ENCODE measurements at places on chromosomes 3 and 15. TPM values are rescaled to one million over a fixed set of nuclear protein-coding genes. Genes with fewer than 3 reads are reported as not detected.

GRCh38 chr3:195863121-195864061 is 45.0 kb downstream of the TNK2 start:
- DNase-seq, result peak; percentile 30

GRCh38 chr3:53080612-53081205 is 34.8 kb upstream of the SFMBT1 start:
- DNase-seq, result no peak

Gene TRAT1
- 169 TPM for total RNA-seq

- no peak for DNase-seq
These were observed 14.6 kb upstream of the ATP10A start for GRCh38 chr15:25877681-25878080.

Gene DPPA2
- total RNA-seq, result not detected

DNA sequence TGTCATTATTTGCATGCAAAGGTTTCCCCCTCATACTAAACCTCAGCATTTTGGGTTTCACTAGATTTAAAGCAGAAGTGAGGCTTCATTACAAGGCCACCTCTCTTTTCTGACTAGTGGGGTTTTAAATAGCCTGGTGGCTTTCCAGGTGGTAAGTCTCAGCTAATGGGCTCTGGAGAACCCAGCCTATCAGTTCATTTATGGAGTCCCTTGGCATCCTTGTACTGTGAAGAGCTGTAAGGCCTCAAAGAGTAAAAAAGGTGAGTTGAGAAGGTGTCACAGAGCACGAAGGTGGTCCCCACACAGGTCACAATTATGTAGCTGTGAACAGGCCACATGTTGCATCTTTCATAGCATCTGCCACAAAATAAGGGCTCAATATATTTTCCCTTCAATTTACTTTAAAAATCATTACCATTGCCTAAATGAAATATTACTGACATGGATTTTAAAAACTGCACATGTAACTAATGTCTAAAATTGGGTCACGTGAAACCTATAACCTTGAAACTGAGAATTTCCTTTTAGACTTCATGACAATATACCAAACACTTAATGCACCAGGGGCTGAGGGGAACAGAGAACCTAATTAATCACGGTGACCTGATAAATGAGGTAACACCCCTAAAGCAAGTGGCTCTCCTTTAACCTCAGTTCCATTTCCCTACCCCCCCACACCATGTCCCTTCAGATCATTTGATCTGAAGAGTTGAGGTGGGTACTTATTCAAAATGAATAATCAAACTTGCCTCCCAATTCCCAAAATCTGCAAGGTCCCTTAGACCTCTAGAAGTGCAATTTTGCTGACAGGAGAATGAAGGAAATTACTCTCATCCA is 1.3 kb downstream of the NGLY1 start:
- DNase-seq, result no peak

GRCh38 chr3:26622621-26623418 is at the start of gene LRRC3B:
Gene LRRC3B, plus strand, starts transcription at chr3:26622772. Its CDS starts 86,901 bp downstream, at chr3:26709673.
- no peak for DNase-seq

Gene MKRN3
- total RNA-seq, result 10.9 TPM

DNA sequence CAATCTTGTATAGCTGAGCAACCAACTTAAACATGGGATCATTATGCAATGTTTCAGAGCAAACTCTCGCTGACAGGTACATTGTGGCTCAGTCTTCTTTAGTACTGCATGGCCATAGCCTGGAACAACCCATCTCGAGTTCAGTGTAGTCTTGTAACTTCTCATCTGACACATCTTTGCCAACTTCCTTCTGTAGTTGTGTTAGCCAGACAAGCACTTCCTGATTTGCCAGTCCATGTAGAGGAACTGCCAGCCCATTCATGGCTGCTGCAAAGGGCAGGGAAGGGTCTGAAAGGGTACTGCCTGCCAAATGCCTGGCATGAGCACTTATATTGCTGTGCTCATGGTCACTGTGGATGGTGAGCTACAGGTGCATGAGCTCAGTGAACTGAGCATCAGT is 49.2 kb upstream of the CCDC54 start:
- no peak for DNase-seq

- DNase-seq, result no peak
These were observed 43.5 kb upstream of the SNRPA1 start for GRCh38 chr15:101338502-101339057.

DNA sequence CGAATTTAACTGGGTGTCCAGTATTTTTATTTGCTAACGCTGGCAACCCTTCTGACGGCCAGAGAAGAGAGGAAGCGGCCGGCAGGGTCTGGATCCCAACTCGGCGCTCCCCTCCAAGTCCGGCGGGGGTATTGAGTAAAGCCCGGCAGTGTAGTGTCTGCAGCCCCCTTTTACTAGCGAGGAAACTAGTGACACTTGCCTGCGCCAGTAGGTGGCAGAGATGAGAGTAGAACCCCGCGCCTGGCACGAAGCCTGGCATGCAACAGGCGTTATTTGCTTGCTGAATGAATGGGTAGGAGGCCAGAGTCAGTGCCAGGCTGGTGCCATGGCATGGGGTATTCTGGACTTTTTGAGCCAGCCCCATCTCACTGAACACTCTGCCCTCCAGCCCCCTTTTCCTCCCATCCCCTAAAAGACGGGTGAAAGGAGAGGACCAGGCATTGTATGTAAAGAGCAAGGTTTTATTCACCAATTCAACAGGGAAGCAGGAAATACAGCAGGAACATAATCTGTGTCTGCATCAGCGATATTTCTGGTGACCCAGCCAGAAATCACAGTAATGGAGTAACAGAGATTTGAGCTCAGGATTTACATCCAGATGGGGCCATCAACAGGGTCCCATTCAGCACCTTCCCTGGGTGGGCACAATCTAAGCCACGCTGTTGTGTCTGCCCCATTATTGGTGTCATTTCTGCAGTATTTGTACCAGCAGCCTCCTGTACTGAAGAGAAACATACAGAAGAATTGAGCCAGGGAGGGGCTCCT is 788 bp upstream of the WDR73 start:
- DNase-seq, result peak; percentile 81

DNA sequence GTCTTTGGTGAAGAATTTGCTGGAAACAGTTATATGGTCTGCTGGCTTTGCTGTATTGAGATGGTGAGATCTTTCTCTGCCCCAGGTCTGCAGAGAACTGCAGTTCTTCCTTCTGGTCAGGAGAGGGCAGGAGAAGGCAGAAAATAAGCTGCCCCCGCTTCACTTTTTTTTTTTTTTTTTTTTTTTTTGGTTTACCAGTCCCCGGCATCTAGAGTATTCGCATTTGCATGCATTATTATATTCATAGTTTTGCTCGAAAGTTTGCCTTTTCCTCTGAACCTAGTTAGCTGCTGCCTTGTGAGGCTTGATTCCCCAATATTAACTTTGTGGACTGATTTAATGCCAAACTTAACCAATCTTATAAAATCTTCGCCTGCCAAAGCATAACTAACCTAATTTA is 10.6 kb upstream of the PARL start:
- DNase-seq, result peak; percentile 58

Gene PLA2G4E
- not detected for total RNA-seq

Gene ACKR4
- total RNA-seq, result 0.17 TPM

DNA sequence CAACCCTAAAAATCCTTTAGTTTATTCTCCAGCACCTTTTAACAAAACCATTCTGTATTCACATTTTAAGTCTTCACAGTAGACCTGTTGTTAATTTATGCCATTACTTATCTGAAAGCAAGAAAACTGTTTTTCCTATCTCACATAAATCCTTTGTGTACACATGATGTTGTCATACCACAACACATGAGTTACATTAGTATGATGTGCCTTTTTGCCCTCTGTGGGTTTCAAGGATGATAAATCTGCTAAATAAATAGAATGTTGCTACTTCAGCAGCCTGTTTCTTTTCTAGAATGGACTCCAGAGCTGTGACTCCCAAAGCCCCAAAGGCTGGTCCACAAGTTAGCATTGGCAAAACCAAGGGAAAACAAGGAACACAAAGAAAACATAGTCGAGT is 151.6 kb downstream of the SERPINI1 start:
- DNase-seq, result no peak

DNA sequence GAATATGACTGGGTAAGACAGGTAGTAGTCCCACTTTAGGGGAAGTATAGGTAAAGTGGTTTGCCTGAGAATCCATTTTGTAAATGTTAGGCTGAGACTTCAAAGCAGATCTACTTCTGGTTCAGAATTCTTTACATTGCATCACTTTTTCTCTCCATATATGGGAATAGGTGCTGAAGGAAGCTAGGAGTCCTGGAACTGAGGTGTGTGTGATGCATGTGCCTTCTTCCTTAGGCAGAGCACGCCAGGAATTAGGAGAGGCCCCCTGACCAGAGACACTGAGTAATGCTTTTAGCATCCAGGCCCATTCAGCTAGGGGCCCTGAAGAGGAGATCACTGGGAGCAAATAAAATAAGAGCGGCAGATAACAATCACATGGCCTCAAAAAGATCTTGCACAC is 69.2 kb upstream of the DCP1A start:
- no peak for DNase-seq

GRCh38 chr15:80951941-80952340 is 37.7 kb downstream of the MESD start:
- DNase-seq, result no peak

DNA sequence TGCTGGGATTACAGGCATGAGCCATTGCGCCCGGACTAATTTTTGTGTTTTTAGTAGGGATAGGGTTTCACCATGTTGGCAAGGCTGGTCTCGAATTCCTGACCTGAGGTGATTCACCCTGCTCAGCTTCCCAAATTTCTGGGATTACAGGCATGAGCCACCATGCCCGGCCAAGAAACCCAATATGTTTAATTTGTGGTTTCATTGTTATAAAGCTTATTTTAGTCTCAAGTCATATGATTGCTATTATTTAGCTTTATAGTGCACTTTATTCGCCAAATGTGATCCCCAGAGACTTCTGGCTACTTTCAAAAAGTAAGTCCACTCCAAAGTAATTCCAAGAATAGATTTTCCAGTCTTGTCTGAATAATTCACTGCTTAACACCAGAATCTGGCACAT is 19.3 kb upstream of the SLC4A7 start:
- no peak for DNase-seq

Gene GOLGB1
- total RNA-seq, result 49.3 TPM

Gene ALG1L2
- total RNA-seq, result 1.5 TPM

- no peak for DNase-seq
These were observed 147.5 kb upstream of the NUDT16 start for GRCh38 chr3:131233900-131234668.

Gene ABCC5
- 42.6 TPM for total RNA-seq

DNA sequence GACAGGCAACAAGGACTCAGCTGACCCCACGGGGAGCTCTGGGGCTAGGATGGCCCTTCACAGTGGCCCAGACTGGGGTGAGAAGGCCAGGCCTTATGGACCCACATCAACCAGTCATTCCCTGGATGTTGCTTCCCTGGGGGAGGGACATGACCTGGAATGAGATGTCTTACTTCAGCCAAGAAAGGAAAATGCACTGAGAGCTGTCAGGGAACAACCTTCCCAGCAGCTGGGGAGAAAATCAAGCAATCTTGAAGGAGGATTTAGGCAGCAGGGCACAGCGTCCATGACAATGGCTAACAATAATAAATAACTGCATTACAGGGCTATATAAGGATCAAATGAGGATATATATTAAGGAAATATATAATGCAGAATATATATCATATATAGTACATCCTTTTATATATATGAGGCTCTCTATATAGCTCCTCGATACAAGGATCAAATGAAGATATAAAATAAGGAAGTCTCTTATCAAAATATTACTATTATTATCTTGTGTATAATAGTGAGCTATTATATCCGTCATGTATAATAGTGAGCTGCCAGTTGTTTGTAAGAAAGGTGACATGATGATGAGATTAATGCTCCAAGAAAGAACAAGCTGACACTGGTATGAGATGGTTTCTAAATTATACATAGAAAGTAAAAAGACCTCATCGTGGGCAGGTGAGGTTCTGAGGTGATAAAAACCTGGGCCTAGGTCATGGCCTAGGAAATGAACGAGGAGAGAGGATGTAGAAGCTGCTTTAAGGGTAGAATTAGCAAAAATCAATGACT is 117.8 kb upstream of the LIPC start:
- DNase-seq, result no peak

Gene RASL12
- not detected for total RNA-seq

Gene ROBO2
- not detected for total RNA-seq

GRCh38 chr3:53194210-53195065 is 33.4 kb downstream of the PRKCD start:
- no peak for DNase-seq

DNA sequence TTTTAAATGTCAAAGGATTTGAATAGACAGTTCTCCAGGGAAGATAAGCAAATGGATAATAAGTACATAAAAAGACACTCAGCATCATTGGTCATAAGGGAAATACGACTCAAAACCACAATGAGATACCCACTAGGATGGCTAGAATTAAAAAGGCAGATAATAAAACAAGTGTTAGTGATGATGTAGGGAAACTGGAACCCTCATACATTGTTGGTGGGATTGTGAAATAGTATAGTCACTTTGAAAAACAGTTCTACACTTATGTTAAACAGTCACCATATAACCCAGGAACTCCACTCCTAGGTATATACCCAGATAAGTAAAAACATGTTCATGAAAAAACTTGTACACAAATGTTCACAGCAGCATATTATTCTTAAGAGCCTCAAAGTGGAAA is 72.5 kb downstream of the GPR156 start:
- no peak for DNase-seq

DNA sequence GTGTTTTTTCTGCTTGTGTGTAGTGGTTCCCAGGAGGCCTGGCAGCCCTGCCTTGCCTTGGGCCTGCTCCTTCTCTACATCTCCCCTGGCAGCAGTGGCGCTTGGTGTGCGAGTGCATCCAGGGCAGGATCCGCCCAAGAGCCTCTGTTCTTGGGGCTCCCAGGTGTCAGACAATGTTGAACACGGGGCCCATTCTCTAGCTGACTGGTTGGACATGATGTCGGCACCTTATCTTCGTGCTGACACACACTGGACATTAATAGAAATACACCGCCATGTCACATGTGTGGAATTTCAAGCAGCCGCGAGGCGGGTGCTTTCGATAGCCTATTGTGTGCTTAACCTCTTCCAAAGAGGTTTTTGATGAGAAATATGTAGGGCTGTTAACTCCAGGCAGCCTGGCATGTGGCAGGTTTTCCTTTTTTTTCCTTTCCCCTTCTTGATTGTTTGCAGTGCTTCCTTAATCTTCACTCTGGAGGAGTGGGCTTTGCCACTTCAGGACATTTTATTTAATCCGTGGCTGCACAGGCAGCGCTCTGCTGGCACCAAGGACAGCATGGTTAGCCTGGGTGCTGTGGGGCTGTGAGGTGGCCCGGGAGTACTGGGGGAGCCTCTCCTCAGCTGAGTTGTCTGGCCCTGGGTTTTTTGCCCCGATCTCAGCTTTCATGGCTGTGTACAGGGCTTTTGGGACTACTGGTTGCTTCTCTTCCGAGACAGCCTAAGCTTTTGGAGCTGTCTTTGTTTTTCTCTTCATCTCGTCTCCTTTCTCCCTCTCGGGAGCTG is 42.5 kb downstream of the CHCHD6 start:
- no peak for DNase-seq

DNA sequence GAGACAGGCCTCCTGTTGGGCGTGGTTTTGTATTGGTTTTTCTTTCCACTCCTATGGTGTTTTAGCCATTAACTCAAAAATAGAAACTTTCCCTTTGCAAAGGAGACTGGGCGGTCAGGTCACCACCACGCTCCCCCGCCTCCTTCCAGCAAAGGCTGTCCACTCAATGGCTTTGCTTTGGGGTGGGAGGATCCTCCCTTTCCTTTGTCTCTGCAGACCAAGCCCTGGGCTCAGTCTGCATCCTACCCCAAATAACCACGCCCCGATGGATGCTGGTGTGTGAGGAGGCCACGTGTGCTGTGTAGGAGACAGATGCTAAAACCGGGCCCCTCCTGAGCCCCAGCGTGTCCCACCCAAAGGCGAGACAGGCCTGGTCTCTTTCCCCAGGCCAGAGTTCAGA is 68.5 kb downstream of the GRIP2 start:
- no peak for DNase-seq

All from CD4-positive, alpha-beta memory T cell (primary cell).